ENCODE measurements at places on chromosomes 7 and 10.

GRCh38 chr7:114784746-114785145, 137.1 kb upstream of the MDFIC start:
- DNase-seq = no peak

- no peak for DNase-seq
Measured at GRCh38 chr10:62688971-62689700, 115.4 kb upstream of the ADO start.

DNA sequence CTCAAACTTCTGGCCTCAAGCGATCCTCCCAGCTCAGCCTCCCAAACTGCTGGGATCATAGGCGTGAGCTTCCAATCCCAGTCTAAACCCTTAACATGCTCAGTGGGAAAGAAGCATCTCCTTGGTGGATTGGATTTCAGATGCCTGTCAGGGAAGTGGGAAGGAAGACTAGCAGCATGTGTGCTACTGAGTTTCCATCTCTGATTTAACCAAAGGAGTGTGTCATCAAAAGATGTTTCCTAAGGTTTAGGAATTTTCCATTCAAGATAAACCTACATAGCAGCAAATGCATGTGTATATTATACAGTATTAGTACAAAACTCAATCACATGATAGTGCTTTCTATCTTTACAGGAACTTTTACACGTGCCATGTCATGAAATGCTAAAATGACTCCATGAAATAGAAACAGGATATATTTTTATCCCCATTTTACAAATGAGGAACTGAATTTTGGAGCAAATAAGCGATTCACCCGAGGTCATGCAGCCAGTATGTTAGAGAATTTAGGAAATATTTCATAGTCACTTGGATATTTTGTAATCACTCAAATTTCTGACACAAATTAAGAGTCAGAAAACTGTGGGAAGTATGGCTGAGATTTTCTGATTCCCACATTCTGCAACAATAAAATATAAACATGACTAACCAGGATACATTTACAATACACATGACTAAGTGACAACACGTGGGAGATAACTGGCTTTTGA, 11.4 kb upstream of the TMEM26 start:
- no peak for DNase-seq

GRCh38 chr7:137846827-137847567, at the start of gene DGKI:
TSS of gene DGKI (minus strand) at chr7:137846974.
- DNase-seq = no peak
